ENCODE measurements at places on chromosomes 2 and 18.

GRCh38 chr2:207603486-207603885 lies 21.7 kb downstream of the METTL21A start:
- DNase-seq, result no peak

DNA sequence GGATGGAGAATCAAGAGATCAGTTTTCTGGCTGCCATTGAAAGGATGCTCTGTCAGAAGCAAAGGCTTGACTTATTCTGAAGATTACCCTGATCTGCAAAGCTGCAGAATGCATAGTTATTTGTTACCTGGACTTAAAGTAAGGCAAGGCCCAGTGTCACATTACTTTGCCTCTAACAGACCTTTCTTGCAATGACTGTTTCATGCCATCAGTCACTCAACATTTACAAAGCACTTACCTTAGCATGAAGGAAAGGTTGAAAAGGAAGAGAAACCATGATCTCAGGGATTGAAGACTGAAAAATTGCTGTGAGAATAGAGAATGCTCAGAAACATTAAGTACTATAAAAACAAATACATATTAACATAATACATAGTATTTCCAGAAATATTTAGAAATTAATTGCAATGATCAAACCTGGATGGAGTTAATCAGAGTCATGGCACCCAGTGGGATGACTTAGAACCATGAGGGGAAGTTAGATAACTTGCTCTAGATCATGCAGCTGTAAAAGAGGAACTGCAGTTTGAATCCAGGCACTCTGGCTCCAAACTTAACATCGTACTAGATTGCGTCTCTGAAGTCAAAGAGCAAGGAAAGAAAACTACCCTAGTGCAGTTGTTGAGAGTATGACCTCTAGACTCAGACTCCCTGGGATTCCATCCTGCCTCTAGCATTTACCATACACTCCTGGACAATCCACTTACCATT lies 26.5 kb upstream of the FAM117B start:
- no peak for DNase-seq

DNA sequence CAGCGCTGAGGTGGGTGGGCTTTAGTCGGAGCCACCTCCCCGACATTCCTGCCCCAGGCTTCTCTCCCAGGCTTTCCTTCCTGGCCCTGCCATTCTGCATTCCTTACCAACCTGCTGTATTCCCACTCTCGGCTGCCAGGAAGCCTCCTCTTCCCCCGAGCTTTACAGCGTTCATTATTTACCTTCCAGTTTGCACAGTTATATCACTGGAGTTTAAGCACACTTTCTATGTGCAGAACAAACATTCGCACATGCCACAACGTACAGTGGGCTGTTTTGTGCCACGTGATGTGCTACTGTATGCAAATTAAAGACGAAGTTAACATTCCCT lies 246.3 kb downstream of the SOX11 start:
- no peak for DNase-seq

DNA sequence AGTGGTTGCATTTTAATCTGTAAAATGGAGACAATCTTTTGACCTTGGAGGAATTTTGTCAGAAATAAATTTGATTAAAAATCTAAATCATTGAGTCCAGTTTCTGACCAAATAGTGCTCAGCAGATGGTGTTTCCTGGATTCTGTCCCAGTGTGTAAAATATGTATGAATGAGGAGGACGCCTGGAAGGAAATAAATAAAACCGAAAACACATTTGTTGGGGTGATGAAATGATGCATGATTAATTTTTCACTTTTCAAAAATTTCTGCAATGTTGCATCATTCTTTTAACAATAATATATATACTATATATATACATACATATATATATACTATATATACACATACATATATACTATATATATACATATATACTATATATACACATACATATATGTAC lies 261.1 kb upstream of the TRIB2 start:
- no peak for DNase-seq

- DNase-seq, result no peak
Measured at GRCh38 chr18:26386441-26386840, 160.2 kb downstream of the TAF4B start.

GRCh38 chr2:150570712-150571111 lies 83.2 kb upstream of the RND3 start:
- no peak for DNase-seq

GRCh38 chr2:28661589-28662001 lies 90.0 kb upstream of the PPP1CB start:
- no peak for DNase-seq

GRCh38 chr2:109137616-109138015 lies 8.6 kb downstream of the SH3RF3 start:
- DNase-seq, result no peak

DNA sequence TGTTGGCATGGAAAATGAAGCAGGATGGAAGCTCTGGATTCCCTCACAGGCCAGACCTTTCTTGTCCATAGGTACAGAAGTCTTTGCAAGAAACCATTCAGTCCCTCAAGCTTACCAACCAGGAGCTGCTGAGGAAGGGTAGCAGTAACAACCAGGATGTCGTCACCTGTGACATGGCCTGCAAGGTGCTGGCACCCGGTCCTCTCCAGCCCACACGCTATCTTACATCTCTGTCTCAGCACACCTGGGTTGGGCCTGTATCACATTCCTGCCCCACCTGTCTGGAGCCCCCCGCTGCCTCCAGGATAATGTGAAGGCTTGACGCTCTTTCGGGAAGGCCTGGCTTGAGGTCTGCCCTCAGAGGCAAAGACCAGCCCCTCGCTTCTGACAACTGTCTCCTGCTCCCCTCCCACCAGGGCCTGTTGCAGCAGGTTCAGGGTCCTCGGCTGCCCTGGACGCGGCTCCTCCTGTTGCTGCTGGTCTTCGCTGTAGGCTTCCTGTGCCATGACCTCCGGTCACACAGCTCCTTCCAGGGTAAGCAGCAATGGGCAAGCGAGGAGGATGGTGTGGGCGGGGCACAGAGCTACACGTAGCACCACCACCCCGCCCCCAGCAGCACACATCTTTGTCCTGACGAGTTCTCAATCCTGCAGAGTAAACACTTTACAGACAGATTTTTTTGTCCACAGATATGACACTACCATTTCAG lies 6.0 kb downstream of the TMEM214 start:
- DNase-seq, result no peak

- no peak for DNase-seq
Measured at GRCh38 chr2:234269769-234270204, 219.3 kb downstream of the SPP2 start.

Data from stimulated activated CD4-positive, alpha-beta T cell treated with anti-CD3 and anti-CD28 coated beads, Interleukin-15, amount 100 ng/mL, for 1 hour (primary cell).